Temporal lobe (tissue), 4 donors: ENCODE measurements at places on chromosomes 1 and 21. TPM values are rescaled to one million over a fixed set of nuclear protein-coding genes. Genes with fewer than 3 reads are reported as not detected.

The PTGFR gene
- total RNA-seq, result 4.9 TPM

The LINGO4 gene
- not detected for total RNA-seq

The B3GALNT2 gene
- 17.0 TPM for total RNA-seq

The MSH4 gene
- 0.98 TPM for total RNA-seq

The AKNAD1 gene
- 3.0 TPM for total RNA-seq

The SELENBP1 gene
- total RNA-seq, result 5.7 TPM

The GBP2 gene
- total RNA-seq, result 0.25 TPM

The OR6K3 gene
- total RNA-seq, result not detected

The SYTL1 gene
- 0.25 TPM for total RNA-seq

The MTX1 gene
- 14.0 TPM for total RNA-seq
